ENCODE measurements at places on chromosomes 6 and 20. TPM values are rescaled to one million over a fixed set of nuclear protein-coding genes. Genes with fewer than 3 reads are reported as not detected.

The TRIM10 gene
- not detected for total RNA-seq

The MATN4 gene
- 0.54 TPM for total RNA-seq

The MMP24 gene
- 1.7 TPM for total RNA-seq

The RSPH9 gene
- 2.4 TPM for total RNA-seq

The PSORS1C2 gene
- not detected for total RNA-seq

The GSTA3 gene
- total RNA-seq, result not detected

The LGSN gene
- not detected for total RNA-seq
